ENCODE measurements at places on chromosomes 1 and 21. TPM values are rescaled to one million over a fixed set of nuclear protein-coding genes. Genes with fewer than 3 reads are reported as not detected.

The IL12RB2 gene
- total RNA-seq = not detected

The LRIF1 gene
- 11.4 TPM for total RNA-seq

The ACOT11 gene
- total RNA-seq = 6.1 TPM

The NUDC gene
- 18.9 TPM for total RNA-seq

The RGSL1 gene
- not detected for total RNA-seq

The VSIG8 gene
- total RNA-seq = 0.39 TPM

The RPL5 gene
- 844 TPM for total RNA-seq

The GUCA2A gene
- total RNA-seq = not detected

The SPRR3 gene
- total RNA-seq = 1.2 TPM

The TOMM40L gene
- 11.5 TPM for total RNA-seq

The ATP13A2 gene
- total RNA-seq = 43.2 TPM

The FBXO2 gene
- total RNA-seq = 41.8 TPM

The MEX3A gene
- 4.7 TPM for total RNA-seq
